ENCODE measurements at places on chromosomes 5 and 9. TPM values are rescaled to one million over a fixed set of nuclear protein-coding genes. Genes with fewer than 3 reads are reported as not detected.

ADAMTS6 gene
- 5.5 TPM for total RNA-seq

EQTN gene
- total RNA-seq: not detected

GALNT10 gene
- total RNA-seq: 30.6 TPM

RCL1 gene
- 24.7 TPM for total RNA-seq

ANKRD18B gene
- total RNA-seq: not detected
